Stimulated activated CD4-positive, alpha-beta T cell treated with anti-CD3 and anti-CD28 coated beads, Interleukin-4, amount 100 ng/mL, for 4 hours (primary cell): ENCODE measurements at places on chromosomes 1 and 21.

GRCh38 chr1:175537571-175537970 lies 205.8 kb downstream of the TNR start:
- no peak for DNase-seq

GRCh38 chr1:51788938-51789337 lies 89.6 kb downstream of the NRDC start:
- DNase-seq: no peak

DNA sequence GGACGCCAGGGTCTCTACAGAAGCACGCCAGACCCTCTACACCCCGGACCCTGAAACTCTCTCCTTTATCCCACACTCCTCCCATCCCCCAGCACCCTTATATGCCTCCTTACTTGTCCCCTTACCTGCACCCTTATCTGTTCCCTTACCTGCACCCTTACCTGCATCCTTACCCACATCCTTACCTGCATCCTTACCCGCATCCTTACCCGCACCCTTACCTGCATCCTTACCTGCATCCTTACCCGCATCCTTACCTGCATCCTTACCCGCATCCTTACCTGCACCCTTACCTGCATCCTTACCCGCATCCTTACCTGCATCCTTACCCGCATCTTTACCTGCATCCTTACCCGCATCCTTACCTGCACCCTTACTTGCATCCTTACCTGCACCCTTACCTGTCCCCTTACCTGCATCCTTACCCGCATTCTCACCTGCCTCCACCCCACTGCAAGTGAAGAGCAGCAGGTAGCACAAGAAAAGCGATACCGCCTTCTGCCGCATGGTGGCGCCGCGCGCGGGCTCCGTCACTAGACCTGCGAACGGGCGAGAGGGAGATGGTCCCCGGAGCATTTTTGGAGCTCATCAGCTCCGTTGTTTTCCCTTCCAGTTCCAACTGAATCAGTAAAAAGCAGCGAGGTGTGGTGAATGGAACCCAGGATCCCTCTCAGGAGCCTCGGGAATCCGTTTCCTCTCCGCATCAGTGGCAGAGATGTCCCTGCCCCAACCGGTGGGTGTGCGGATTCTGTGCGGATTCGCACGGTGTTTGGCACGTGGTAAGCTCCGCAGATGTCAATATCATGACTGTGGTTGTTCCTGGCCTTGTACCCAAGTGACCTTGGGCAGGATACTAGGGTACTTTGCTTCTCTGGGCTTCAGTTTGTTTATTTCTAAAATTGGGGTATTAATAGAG lies 2.9 kb downstream of the IFI6 start:
- DNase-seq: peak; percentile 76

DNA sequence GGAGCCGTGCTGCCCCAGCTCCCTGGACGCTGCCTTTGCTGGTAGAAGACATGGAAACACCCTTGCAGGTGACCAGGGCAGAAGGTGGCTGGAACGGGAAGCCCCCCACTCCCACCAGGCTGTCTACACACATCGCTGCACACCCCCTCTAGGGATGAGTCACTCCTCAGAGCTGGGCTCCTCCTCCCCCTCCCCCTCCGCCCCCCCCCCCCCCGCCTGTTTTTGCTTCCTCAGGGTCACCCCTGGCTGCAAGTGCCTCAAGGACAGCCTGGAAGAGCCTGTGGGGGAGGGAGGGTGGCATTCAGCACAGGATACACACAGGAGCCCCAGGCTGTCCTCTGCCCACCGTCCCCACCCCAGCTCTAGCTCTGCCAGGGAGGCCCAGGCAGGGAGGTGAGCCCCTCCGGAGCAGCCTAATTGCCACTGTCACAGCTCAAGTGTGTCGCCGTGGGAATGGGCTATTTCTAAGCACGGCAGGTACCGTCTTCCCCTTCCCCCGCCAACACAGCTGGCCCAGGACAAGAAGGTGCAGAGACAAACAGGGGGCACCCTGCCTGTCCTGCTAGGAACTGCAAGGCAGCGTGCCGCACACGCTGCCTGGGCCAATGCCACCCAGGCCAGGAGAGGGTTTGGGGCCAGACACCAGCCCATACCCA lies 2.5 kb downstream of the FNDC10 start:
- no peak for DNase-seq

- DNase-seq: no peak
These were observed 148.9 kb downstream of the RHOU start for GRCh38 chr1:228884196-228884595.

GRCh38 chr1:182391362-182392049 lies at the start of gene GLUL:
Gene GLUL, minus strand, starts transcription at chr1:182391790. Its CDS starts 3,053 bp downstream, at chr1:182388737.
- peak; percentile 75 for DNase-seq

- no peak for DNase-seq
These were observed 797.6 kb downstream of the ADGRL2 start for GRCh38 chr1:82598337-82598736.

DNA sequence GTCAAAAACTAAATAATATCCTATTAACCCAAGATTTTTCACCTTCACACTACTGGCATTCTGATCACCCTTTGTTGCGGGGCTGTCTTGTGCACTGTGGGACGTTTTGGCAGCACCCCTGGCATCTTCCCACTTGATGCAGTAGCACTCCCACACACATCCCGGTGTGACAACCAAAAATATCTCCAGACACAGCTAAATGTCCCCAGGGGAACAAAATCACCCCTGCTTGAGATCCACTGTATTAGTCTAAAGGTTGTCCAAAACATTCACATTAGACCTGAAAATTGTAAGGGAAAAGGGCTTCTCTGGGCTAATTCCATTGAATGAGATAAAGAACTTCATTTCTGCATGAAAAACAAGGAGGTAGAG lies 37.8 kb downstream of the PLEKHO1 start:
- no peak for DNase-seq

DNA sequence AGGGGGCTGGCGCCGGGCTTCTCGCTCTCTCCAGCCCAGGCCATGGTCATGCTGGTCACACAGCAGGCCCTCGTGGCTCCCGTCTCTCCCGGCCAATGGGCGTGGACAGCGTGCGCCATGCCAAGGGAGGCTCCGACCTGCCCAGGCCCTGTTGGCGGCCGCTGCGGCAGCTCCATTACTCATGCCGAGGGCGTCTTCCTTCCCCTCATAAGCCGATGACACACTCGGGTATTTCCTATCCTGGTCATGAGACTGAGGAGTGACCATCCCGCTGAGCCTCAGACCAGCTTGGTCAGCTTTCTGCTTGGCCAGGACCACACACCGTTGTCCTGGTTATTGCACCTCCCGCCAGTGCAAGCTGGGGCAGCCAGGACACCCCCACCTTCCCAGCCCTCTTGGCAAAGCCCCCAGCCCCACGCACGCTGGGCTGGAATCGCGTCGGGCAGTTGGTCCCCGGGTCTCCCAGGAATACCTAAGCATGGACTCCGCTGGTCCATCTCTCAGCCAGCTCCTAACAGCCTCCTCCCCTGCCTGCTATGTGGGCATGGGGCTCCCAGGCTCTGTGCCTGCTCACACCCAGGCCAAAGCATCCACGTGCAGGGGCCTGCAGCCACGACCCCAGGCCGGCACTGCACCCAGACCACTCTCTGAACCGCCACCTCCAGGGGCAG lies 49.8 kb downstream of the ARHGEF16 start:
- DNase-seq: no peak

DNA sequence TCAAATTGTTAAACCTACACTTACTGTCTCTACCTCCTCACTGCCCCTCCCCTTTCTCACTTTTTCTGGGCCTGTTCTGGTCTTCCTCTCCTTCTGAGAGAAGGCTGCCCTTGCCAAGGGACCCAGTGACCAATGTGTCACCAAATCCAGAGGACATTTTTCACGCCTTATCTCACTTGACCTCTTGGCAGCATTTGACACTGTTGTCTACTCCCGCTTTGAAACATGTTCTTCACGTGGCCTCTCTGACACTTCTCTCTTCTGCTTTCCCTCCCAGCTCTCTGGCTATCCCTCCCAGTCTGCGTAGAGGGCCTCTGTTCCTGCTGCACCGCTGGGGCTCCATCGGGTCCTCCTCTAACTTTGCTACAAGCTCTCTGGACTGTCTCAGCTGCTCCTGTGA lies 25.3 kb downstream of the KCNQ4 start:
- no peak for DNase-seq

DNA sequence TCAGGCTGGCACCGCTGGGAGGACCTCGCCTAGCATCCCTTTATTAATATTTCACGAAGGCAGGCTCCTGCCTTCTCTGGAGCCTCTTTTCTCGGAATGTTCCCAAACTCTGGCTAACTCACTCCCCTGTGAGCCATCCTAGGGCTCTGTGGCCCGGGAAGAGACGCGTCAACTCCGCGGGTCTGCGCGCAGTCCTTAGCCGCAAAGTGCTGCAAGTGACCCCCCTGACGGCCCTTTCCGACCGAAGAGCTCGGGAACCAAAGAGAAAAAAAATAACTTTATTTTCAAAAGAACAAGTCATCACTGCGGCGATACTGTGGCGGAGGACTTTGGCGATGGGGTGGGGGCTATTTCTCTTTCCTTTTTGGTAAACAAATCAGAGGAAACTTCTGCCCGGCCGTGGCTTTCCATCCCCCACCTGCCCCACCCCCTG lies 14.6 kb downstream of the NR5A2 start:
- DNase-seq: no peak

DNA sequence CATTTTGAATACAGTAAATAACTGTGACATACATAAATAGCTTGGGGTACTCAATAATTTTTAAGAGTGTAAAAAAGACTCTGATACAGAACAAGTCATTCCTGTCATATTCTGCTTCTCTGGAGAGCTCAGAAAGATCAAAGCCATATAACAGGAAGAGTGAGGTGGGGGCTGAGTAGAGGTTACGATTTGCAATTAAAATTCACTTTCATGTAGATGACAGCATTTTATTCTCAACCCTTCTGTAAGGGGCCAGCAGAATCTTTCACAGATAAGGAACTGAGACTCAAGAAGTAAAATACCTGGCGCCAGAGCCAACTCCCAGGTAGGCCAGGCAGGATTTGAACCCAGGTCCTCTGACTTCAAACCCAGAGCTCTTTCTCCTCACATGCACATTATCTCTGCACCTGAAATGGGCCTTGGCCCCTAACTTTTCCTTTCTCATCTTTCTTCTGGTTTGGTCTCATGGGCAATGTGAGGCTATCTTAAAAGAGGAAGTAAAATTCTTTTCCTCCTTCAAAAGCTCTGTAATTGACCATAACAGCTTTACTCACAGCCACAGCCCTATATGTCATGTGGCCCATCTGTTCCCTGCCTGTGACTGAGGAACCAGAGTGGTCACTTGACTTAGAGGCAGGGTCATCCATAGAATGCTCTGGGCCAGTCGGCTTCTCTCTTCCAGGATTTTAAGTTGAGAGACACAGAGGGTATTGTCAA lies 80.9 kb upstream of the SYT6 start:
- no peak for DNase-seq

DNA sequence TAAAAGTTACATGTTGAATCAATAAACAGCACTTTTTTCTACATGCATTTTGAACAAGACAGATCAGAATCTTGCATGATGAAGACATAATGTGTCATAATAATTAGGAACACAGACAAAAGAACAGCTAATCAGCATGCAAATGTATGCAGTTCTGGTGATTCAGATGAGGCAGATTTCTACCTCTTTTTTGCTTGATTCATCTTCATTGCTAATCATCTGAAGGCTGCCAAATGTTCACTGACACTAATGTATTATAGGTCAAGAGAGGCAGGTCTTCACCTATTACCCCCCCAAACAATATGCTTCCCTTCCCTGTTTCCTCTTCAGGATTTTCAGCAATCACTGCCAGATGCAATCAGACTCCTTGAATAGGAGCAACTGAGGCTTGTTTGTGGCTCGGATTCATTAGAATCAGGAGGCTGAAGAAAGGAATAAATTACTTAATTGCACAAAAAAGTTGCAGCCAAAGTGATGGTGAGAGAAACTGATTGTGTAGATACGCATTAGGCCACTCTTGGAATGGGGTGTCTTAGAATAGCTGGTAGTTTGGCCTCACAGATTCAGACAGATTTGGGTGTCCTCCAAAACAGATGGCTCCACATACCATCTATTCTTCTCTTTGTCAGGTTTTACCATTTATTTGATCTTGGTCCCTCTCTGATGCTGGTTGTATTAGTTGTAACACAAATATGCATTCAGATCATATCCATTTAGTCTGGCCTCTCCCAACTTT lies 275.4 kb downstream of the RPS6KC1 start:
- DNase-seq: no peak

DNA sequence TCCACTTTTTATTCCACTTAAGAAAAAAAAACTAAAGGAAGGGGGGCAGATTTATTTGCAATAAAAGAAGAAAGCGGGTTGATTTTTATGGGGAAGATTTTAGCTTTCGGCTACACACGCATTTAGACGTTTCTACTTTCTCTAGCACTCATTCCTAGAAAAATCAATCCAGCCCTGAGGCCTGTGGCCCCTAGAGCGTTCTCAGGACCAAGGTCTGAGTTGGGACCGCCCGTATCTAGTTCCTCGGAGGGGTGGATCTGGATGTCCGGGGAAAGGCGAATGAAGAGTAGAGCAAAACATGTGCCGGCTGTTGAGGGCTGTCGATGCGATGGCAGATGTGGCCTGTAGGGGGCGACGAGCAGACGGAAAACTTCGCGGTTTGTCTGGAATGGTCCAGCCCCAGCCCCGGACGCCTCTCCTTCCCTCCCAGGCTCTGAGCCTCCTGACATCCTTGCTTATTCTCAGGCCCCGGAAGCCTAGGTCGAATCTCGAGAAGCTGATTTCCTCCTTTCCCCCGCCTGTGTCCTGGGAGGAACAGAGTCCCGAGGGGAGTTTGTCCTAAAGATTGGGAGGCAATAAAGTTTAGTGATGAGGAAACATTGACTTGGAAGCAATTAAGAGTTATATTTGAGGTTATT lies 5.2 kb downstream of the FOXD3 start:
- no peak for DNase-seq

GRCh38 chr1:21292503-21292983 lies 2.3 kb upstream of the ECE1 start:
- DNase-seq: no peak

DNA sequence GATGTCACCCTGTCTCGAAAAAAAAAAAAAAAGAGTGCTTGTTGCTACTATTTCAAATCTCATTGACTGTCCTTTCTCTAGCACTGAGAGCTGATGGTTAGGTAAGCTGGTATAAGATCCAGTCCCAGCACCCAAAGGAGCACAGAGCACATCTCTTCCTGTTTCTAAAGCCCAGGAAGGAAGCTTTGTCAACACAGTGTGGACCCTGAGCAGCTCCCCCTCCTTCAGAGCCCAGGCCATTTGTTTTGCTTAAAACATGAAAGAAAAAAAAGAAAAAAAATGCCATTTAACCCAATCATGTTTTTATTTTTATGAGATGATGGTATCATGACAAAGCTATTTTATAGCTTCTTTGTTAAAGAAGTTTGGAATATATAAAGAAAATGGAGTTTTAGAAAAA lies 184.1 kb upstream of the DUSP10 start:
- DNase-seq: no peak

DNA sequence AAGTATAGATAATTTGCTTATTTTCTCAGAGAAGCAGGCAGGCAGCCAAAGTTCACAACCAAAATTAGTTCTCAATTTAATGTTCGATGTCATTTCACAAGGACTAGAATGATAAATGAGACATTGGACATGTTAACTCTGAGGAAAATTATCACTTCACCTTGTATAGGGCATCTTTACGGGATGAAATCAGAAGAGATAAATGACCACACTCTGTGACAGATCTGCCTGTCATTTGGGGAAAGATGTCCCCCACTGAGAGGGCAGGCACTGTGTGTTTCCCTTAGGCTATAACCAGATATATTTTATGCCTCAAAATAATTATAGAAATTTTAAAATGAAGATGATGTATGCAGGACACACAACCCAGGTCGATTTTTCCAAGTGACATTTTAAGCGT lies 642.9 kb downstream of the BRINP3 start:
- no peak for DNase-seq
